GM12878 (cell line): ENCODE measurements at places on chromosomes 6 and 20. TPM values are rescaled to one million over a fixed set of nuclear protein-coding genes. Genes with fewer than 3 reads are reported as not detected.

DNA sequence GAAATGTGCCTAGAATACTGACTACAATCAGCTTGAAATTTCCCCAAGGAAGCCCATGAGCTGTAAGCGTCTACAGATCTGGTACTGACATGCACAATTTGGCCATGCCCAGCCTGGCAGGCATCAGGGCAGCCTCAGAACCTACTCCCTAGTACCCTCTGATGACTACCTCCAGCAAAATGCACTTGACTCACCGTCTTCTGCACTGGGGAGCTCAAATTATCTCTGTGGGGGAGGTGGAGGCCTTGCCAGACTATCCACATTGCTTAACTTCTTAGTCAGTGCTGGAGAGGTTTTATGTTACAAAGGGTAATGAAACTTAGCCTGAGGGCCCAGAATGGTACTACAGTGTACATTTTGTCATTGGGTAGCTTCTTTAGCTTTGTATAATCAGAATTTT, 126.0 kb upstream of the ADGRF1 start:
- no peak for DNase-seq

- no peak for DNase-seq
Observed at GRCh38 chr6:94389218-94389617, 969.9 kb upstream of the EPHA7 start.

DNA sequence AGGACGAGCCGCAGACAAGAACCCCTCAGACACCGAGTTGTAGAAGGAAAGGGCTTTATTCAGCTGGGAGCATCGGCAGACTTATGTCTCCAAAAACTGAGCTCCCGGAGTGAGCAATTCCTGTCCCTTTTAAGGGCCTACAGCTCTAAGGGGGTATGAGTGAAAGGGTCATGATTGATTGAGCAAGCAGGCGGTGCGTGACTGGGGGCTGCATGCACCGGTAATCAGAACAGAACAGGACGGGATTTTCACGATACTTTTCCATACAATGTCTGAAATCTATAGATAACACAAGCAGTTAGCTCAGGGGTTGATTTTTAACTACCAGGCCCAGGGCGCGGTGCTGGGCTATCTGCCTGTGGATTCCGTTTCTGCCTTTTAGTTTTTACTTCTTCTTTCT, 226.4 kb upstream of the PLCB4 start:
- DNase-seq = no peak

The ARMH2 gene
- total RNA-seq = 0.35 TPM in 1 of 2 replicates, not detected in the other

The GHRH gene
- not detected in 2 replicates for total RNA-seq

The NSFL1C gene
- 74.4 and 75.8 TPM in 2 replicates for total RNA-seq

The APCDD1L gene
- not detected in 2 replicates for total RNA-seq

The WFDC12 gene
- not detected in 2 replicates for total RNA-seq

DNA sequence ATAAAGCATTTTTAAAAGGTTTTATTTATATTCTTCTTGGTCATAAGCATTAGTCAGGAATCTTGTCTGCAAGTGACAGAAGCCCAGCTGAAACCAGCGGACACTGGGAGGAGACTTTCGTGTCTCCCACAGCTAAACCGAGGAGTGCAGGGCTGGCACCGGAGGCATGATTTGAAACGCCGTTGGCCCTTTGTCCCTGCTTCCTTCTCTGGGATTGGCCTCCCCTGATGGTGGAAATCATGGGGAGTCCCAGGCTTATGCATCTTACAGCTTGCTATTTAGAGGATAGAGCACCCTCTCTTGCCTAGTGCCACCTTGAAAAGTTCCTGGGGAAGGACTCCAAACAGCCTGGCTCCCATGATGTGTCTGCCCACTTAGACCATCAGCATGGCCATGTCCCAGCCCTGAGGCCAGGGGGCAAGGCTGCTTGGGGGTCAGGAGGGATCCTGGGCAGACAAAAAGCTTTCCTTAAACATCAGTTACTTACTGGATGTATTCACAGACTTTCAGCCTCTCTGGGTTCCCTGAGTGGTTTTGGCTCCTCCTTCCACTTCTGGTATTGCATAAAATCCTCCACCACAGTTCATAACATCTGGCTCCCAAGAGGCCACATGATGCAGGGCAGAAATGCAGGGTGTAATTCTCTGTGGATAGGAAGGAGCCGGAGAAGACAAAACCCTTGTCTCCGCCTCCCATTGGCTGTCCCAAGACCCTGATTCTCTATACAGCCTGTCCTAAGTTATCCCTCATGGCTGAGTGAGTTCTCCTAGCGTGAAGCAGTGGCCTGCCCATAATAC, 49.3 kb upstream of the INSM1 start:
- no peak for DNase-seq

DNA sequence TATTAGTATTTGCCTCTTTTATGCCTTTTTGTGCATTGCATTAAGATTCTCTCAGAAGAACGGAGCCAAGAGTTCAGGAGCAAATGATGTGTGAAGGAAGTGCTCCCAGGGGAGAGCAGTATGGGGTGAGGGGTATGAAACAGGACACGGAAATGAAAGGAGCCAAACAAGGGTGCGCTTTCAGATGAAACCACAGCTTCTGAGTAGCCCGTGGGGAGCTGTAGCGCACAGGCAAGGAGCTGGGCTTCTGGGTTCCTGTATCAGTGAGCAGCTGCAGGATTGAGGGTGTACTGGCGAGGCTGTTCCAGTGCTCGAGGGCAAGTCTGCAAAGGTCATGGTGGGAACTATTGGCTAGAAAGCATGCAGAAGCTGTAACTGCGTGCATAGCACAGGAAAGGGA, 25.4 kb downstream of the ANKEF1 start:
- no peak for DNase-seq

- DNase-seq = no peak
Observed at GRCh38 chr6:139337830-139338229, 36.6 kb downstream of the CITED2 start.

The SCRT2 gene
- total RNA-seq = not detected in 2 replicates

The LY6G6F gene
- total RNA-seq = not detected in 2 replicates

The LINC00237 gene
- total RNA-seq = not detected in 2 replicates

The CRISP2 gene
- not detected in 2 replicates for total RNA-seq
